ENCODE measurements at places on chromosomes 4 and X. TPM values are rescaled to one million over a fixed set of nuclear protein-coding genes. Genes with fewer than 3 reads are reported as not detected.

GRCh38 chrX:6852869-6853268 is 294.6 kb upstream of the STS start:
- no peak for DNase-seq

GRCh38 chrX:118569676-118570075 is 74.1 kb downstream of the DOCK11 start:
- DNase-seq, result no peak

DNA sequence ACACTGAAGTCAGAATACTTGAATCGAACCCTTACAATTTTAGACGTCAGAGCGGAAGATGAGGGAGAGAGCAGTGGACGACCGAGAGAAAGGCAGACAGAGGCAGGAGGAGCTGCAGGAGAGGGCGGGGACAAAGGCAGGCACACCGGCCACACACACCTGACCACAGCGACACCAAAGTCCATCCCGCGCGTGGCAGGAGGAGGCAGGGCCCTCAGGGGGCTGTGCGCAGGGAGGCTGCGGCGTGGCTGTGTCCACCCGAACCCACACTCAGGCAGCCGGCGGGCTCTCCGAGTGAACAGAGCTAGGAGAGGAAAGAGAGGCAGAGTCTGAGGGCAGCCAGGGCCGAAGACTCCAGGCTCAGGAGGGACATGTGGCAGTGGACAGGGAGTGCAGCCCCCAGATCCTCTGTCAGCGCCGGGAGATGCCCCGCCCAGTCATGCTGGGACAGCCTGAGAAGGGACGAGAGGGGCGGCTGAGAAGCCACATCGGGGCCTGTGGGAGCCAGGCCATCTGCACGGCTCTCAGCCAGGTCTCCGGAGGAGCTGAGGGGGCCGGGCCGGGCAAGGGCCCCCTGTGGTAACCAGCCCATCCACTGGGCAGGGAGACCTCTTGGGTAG is 20.1 kb downstream of the GAK start:
- DNase-seq, result no peak

DNA sequence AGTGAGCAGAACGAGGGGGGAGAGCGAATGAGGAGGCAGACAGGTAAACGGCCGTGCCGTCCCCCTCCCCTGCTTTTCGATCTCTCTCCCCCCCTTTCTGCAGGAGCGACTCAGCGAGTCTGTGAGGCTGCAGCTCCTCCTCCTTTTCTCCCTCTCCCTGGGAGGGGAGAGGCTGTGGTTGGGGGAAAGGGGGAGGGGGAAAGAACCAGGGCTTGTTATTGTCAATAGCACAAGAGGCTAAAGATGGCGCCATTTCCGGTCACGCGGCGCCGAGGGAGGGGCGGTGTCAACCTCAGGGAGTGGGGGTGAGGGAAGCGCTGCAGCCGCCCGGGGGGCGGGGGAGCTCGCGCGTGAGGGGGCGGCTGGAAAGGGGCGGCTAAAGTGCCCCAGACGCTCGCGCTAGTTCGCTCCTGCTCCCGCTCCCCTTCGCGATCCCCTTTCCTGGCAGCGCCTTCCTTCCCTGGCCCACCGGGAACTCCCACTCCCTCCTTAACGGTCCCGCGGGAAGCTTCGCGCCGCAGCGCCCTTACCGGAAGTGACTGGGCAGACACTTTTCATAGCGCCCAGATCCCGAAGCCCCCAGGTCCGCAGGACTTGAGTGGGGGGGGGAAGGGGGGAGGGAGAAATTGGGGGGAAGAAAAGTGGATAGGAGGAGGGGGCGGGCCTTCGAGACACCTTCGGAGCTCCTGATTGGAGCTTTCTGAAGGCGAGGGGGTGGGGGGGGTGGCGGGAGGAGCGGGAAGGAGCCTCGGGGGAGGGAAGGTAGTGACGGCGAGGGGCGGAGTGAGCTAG is at the start of gene CUL4B:
CUL4B (minus strand) TSS at position 121 of the 792 bp plus-strand sequence. CDS start 324 bp downstream, outside the sequence.
- DNase-seq, result peak; percentile 80

GRCh38 chrX:118626346-118626745 is 101.1 kb upstream of the IL13RA1 start:
- no peak for DNase-seq

- peak; percentile 43 for DNase-seq
Observed at GRCh38 chr4:181566490-181566889, 676.7 kb upstream of the TENM3 start.

DNA sequence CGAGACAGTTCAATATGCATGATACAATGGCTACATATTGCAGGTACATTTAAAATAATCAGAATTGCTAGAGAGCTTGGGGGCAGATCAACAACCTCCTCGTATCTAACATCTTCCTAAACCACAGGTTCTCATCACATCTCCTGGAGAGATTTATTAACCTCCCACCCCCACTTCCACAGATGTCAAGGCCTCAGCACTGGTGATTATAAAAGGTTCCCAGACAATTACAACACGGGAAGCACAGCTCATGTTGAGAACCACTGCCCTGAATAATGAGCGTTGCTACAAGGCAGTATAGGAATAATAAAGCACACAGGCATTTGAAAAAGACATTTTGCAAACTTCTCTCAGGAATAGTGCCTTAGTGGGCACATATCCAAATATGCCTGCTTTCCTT is 42.8 kb downstream of the ELOVL6 start:
- no peak for DNase-seq

DNA sequence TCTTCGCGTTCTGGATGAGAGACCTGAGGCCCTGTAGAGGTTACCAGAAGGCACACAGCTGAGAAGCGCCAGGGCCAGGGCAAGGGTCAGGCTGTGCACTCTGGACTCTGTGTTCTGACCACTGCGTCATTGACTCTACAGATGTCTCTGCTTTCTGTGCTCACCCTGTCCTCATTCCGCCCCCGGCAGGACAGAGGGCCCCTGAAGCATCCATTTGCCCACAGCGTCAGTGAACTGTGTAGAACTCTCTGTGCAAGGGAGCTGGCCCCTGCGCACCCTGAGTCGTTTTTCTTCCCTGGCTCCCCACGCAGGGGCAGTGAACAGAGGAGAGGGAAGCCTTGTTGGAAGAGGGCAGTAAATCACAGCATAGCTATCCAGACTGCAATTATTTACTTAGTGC is 6.1 kb upstream of the WAS start:
- no peak for DNase-seq

DNA sequence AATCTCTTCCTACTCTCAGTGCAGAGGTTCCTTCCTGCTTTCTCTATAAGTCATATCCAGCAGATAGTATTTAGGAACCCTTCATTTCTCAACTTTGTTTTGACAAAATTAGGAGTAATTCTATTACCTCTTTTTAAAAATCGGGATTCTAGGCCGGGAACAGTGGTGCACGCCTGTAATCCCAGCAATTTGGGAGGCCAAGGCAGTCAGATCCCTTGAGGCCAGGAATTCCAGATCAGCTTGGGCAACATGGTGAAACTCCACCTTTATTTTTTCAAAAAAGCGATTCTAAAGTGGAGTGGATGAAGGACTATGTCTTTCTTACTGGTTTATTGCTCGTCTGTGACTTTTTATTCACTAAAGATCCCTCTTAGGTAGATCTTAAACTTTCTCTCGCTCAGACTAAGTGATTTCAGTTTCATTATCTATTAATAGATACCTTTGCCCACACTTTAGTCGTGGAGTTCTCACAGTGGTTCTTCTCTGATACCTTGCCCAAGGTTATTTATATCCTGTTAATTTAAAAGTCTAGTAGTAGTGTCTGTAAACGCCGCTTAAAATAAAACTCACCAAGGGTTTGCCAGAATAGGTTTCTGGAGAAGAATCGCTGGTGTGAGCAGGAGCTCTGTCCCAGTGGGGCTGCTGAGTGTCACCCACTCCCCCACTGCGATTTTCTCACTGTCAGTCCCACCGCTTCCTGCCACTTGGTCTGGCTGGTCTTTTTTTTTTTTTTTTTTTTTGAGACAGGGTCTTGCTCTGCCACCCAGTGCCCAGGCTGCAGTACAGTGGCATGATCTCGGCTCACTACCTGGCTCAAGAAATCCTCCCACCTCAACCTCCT is 27.0 kb upstream of the TMEM131L start:
- no peak for DNase-seq

DNA sequence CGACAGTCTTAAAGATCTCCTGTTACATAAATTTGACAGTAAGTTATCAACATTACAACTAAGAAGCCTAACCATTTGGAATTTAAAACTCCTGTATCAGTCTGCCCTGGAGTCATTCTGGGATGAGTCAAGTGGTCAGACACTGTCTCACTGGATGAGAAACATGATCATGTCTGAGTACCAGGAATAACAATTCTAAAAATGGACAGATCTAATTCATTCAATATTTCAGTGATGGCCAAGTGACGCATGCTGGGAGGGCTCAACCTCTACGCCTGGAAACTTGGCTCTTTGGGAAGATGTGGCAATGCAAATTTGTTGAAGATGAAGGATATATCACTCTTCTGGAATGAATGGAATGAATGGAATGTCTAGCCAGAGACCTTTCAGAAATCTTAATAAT is 1427.2 kb downstream of the STIM2 start:
- DNase-seq, result no peak

DNA sequence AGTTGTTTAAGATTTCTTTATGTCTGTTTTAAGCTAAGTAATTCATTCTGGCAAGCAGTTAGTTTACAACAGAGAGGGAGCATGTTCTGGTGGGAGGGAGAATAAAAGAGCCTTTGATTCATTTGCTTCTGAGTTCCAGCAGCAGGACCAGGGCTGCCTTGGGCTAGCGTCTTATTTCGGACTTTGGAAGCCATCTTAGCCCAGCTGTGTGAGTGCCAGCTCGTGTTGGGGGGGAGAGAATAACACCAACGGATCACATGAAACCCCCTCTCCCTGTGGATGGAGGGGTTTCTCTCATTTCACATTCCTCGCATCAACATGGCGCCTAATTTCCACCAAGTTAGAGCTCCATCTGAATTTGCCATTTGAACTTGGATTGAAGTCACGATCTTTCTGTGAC is 7.4 kb downstream of the GAB1 start:
- DNase-seq, result no peak

GRCh38 chrX:32825009-32825408 is 386.3 kb downstream of the DMD start:
- DNase-seq, result no peak

DNA sequence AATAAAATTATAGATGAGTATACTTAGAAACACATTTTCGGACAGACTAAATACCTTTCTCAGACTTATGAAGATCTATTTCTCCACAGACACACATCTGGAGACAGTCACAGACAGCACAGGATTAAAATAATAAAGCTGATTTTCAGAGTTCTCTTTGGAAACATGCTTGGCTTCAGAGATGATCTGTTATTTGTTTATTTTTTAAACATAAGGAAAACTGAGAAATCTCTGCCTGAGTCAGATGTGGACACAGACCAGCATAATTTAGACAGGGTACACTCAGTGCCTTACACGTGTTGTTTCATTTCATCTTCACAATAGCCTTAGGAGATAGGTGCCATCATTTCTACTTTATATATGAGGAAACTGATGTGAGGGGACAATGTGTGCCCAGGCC is 92.1 kb downstream of the SLC9A7 start:
- DNase-seq, result no peak

GRCh38 chr4:108902769-108903168 is 139.9 kb upstream of the ETNPPL start:
- DNase-seq, result no peak

DNA sequence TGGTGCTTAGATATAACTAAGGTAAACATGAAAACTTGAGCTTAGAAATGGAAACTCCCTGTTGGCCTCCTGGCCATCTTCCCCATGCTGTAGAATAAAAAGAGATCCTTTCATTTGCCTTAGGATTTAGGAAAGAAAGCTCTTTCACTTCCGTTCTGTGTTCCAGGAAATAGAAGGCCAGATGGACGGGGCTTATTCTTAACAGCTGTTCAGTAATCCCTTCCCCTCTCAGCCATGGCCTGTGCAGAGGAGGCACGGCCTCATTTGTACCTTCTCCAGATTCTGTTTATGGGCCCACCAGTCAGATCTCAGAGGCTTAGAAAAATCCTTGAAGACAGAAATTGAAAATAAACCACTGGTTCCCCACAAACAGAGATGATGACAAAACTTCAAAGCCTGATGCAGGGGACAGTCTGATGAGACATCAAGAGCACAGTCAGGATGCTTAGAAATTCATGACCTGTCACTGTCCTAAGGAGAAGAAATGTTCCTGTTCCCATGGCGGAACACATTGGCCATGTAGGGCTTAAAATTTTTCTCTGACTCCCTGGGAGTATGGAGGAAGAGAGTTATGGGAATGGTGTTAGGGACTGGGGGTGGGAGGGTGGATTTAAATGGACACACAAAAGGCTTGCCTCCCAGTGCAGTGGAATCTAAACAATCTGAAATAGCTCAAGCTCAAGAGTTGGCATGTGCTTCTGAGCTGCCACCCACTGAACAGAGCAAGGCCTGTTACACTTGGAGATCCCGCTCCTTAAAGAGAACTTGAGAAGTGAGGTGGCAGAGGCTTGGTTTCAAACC is 188.8 kb downstream of the SOWAHB start:
- no peak for DNase-seq

DNA sequence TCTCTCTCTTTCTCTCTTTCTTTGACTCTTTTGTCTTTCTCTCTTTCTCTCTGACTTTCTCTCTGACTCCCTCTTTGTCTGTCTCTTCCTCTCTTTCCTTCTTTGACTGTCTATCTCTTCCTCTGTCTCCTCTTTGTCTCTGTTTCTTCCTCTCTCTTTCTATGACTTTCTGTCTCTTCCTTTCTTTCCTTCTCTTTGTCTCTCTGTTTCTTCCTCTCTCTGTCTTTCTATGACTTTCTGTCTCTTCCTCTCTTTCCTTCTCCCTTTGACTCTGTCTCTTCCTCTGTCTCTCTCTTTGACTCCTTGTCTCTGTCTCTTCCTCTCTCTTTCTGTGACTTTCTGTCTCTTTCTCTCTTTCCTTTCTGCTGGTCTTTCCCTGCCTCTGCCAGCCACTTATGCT is 38.7 kb downstream of the HNRNPD start:
- DNase-seq, result no peak

Gene NUP62CL
- 9.1 TPM for polyA plus RNA-seq

Gene SORCS2
- polyA plus RNA-seq, result 13.3 TPM

Gene HTR2C
- polyA plus RNA-seq, result 0.81 TPM

Gene CCNB3
- 1.1 TPM for polyA plus RNA-seq

Gene ADH4
- 1.2 TPM for polyA plus RNA-seq

Gene CT45A5
- not detected for polyA plus RNA-seq

Gene NMU
- 12.9 TPM for polyA plus RNA-seq

Gene PAGE4
- 0.93 TPM for polyA plus RNA-seq

Gene PDE6B
- 42.4 TPM for polyA plus RNA-seq

Gene NALF2
- 0.51 TPM for polyA plus RNA-seq

Gene SPATA4
- 1.4 TPM for polyA plus RNA-seq

Gene CSN1S1
- polyA plus RNA-seq, result not detected

Gene CT47B1
- not detected for polyA plus RNA-seq

Gene CSAG1
- not detected for polyA plus RNA-seq

Gene SYP
- 2.8 TPM for polyA plus RNA-seq

Gene SMPX
- not detected for polyA plus RNA-seq

Gene GPR50
- polyA plus RNA-seq, result 0.09 TPM

Gene NPNT
- polyA plus RNA-seq, result 176 TPM

Gene ZNF182
- 10.2 TPM for polyA plus RNA-seq

Measured in renal cortex interstitium (tissue), 15 donors.